ENCODE measurements at places on chromosomes 12 and 14.

DNA sequence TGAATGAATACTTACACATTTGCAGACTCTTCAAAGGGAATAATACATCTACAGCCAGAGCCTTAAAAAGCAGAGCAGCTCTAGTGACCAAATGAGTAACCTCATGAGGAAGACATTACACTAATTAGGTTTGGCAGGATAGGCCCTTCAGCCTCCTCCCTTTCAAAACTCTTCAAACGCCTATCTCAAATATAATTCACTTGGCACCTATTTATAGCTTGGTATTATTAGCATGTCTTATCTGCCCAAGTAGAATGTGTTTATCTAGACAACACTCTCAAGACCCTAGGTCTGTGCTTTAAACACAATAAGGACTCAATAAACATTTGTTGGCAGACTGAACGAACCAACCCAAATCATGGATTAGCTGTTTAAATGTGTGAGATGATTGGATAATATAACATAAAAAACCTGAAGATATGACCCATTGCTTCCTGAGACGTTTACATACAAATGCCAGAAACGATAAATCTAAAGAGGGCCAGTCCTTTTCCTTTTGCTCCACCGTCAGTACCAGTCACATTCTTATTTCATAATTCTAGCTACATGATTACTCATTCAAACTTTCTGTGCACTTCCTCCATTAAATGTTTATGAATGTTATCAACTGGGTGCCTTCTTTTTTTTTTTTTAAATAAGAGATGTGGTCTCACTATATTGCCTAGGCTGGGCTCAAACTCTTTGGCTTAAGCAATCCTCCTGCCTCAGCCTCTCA, 123.3 kb downstream of the CEP83 start:
- DNase-seq = no peak

- no peak for DNase-seq
These were observed 4.5 kb downstream of the HAUS4 start for GRCh38 chr14:22952418-22952817.

- no peak for DNase-seq
These were observed 267.9 kb downstream of the BCL11B start for GRCh38 chr14:99004112-99004511.

DNA sequence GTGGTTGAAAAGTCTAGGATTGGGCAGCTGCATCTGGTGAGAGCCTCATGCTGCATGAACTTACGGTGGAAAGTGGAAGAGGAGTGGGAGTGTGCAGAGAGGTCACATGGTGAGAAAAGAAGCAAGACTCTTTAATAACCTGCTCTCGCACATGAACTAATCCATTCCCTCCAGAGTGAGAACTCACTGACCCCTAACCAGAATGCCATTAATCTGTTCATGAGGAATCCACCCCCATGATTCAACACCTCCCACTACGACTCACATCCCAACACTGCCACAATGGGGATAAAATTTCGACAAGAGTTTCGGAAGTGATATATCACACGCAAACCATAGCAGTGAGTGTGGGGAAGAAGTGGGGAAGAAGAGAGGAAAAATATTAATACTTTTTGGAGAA, 377.4 kb downstream of the NAV3 start:
- DNase-seq = no peak

GRCh38 chr12:49538510-49539403, at the start of gene KCNH3:
Gene KCNH3 (plus strand): TSS chr12:49539030. CDS start chr12:49539417, 387 bp downstream.
- no peak for DNase-seq

- DNase-seq = no peak
These were observed 557.2 kb upstream of the STXBP6 start for GRCh38 chr14:25607192-25607591.

DNA sequence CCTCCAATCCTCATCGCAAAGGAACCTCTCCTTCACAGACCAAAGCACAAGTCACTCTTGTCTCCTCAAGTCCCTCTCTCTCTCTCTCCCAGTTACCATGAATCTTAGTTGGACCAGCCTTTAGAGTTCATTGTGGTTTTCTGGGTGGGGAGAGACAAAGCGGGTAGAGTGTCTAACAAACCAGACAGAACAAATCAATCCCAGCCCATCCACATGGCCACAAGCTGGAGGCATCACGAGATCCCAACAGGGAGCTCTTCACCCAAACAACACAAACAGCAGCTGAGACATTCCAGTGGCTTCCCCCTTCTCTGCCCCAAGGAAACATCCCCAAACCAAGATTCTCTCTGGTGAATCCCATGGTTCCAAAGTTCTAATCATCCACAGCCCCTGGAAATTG, 22.4 kb downstream of the ACTN1 start:
- DNase-seq = no peak

- DNase-seq = no peak
These were observed 9.4 kb downstream of the INF2 start for GRCh38 chr14:104698688-104699425.

GRCh38 chr14:23365036-23365731, at the start of gene EFS:
Gene EFS (minus strand): TSS chr14:23365172. CDS start chr14:23365025, 147 bp downstream.
- no peak for DNase-seq

- DNase-seq = no peak
These were observed 82.5 kb downstream of the MAP3K9 start for GRCh38 chr14:70726651-70727375.

DNA sequence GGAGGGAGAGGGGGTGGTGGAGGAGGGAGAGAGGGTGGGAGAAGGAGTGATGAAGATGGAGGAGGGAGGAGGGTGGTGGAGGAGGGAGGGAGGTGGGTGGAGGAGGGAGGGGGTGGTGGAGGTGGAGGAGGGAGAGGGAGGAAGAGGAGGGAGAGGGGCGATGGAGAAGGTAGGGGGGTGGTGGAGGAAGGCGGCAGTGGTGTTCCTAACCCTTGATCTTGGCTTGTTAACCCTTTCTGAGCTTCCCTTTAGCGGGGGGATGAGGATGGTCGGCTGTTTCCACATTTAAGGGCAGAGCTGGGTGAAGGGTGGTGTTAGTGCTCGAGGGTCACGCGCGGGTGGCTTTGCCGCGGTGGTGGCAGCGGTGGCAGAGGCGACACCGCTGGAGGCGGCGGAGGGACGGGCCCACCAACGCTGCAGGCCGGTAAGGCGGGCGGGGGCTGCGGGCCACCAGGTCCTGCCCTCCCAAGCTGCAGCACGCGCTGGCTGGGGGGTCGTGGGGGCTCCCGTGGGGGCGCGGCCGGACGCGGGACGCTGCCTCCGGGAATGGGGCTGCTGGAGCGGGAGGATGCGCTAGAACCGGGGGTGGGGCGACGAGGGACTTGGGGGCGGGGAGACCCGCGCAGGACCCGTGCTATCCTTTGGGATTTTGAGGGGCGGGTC, 156.3 kb downstream of the PTPN11 start:
- no peak for DNase-seq

DNA sequence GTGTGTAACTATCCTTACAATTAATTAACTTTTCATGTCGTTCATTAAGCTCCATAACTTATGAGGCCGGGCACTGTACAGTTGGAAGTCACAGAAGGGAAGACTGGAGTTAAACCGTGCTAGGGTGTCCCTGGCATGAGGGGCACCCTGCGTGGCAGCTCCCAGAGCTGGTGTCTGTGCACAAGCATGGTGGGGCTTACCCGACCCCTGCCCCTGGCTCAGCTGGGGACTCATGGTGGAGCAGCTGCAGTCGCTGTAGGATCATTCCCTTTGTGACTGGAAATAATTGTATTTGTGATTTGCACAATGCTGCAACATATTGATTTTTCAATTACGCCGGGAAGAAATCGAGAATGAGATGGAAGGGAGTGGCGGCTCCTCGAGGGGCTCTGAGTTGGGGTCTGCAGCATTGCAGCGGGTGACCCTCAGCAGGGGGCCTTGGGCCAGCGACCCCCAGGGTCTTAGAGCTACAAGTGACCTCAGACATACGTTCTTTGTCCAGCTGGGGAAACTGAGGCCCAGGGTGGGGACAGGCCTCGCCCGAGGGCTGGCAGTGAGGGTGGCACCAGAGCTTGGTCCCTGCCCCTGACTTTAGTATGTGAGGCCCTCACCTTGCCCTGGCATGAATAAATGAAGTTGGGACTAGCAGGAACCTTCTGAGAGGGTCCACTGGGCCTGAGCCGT, 125.4 kb downstream of the KIF26A start:
- no peak for DNase-seq

DNA sequence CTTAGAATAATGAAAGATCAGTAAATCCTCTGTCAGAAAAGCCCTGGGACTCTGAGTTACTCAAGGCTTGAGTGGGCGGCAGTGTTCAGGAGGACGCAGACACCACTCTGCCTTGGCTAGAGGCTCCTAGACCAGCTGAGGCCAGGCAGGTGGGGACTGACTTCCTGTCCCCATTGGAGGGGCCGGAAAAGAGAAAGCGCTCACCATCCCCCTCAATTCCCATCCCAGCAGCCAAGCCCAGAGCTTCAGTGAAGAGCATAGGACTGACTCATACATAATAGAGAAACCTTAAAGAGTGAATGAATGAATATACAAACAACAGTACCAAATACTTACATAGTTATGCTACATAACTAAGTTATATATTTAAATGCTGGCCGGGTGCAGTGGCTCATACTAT, 62.0 kb downstream of the PLEKHG7 start:
- DNase-seq = no peak

DNA sequence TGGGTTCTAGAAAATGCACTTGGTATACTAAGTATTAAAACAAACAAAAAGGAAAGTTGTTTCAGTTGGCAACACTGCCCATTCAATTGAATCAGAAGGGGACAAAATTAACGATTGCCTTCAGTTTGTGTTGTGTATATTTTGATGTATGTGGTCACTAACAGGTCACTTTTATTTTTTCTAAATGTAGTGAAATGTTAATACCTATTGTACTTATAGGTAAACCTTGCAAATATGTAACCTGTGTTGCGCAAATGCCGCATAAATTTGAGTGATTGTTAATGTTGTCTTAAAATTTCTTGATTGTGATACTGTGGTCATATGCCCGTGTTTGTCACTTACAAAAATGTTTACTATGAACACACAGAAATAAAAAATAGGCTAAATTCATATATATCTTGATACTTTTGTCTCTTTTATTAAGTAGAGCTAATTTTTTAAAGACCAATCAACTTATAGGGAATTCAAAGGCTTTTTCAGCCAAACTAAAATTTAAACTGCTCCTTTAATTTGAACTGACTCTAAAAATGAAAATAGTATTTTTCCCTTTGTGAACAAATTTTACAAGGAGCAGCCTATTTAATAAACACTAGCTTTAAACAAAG, 2.8 kb downstream of the FOXG1 start:
- DNase-seq = no peak

Measured in cortex of kidney (tissue), 1 donor.